ENCODE measurements at places on chromosomes 6 and 20. TPM values are rescaled to one million over a fixed set of nuclear protein-coding genes. Genes with fewer than 3 reads are reported as not detected.

DNA sequence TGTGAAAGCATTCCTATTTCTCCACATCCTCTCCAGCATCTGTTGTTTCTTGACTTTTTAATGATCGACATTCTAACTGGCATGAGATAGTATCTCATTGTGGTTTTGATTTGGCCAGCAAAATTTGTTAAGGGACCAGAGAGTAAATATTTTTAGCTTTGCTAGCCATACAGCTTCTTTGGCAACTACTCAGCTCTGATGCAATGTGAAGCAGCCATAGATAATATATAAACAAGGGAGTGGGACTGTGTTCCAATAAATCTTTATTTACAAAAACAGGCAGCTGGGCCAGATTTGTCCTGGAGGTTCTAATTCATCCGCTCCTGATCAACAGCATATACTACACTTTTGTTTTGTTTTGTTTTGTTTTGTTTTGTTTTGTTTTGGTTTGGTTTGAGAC is 202.9 kb downstream of the ZNF217 start:
- H3K36me3 ChIP-seq = no peaks in the 10 kb centered on the region
- no peak overlapping the region for H3K27ac ChIP-seq
- no peak overlapping the region for H3K4me3 ChIP-seq
- H3K27me3 ChIP-seq = no peaks in the 10 kb centered on the region

DNA sequence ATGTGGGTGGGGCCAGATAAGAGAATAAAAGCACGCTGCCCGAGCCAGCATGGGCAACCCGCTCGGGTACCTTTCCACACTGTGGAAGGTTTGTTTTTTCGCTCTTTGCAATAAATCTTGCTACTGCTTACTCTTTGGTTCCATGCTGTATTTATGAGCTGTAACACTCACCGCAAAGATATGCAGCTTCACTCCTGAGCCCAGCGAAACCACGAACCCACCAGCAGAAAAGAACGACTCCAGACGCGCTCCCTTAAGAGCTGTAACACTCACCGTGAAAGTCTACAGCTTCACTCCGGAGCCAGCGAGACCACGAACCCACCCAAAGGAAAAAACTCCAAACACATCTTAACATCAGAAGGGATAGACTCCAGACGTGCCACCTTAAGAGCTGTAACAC is 76.7 kb downstream of the TFAP2A start:
- no peak for DNase-seq
- no peaks in the 10 kb centered on the region for H3K27me3 ChIP-seq
- no peaks in the 10 kb centered on the region for H3K4me1 ChIP-seq
- H3K27ac ChIP-seq = no peak overlapping the region
- H3K4me3 ChIP-seq = no peak overlapping the region

DNA sequence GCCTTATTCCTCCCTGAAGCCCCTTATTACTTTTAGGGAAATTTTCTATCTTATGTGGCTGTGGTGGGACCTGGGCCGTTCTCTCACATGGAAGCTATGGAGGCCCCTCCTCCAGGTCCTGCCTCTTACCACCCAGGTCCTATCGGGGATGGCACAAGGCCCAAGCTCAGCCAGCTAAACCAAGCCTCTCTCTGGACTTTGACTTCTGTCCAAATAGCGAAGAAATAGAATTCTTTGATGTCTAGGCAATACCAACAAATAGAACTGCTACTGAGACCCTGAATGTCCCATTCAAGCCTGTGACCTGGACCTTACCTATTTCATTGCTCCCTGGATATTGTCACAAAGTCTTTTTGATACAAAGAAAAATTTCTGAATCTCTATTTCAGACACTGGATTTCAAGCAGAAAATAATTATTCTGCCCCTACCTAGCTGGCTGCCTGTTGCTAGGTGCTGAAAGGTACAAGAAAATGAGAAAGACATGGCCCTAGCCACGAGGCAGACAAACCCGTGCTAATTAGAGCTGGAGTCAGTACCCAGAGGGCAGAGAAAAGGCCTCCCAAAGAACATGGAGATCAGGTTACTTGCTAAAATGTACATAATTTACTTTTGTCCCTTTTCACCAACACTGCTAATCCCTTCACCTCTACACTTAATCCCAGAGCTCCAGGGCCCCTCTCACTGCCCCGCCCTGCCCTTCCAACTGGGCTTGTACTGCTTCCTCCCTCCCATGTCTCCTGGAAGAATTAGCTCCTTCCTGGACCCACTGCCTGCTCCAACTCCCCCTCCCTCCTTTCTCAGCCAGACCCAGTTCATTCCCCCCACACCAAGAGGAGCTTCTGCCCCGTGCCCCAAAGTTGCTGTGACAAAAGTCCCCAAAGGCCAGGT is 15.5 kb upstream of the NNAT start:
- H3K4me1 ChIP-seq = peaks cover 2% of the 10 kb centered on the region
- no peak overlapping the region for H3K27ac ChIP-seq
- peaks cover 10% of the 10 kb centered on the region for H3K36me3 ChIP-seq
- no peaks in the 10 kb centered on the region for H3K27me3 ChIP-seq
- H3K4me3 ChIP-seq = no peak overlapping the region
- DNase-seq = no peak

- no peak overlapping the region for H3K27ac ChIP-seq
- H3K4me3 ChIP-seq = no peak overlapping the region
- peaks cover 4% of the 10 kb centered on the region for H3K4me1 ChIP-seq
- no peak for DNase-seq
- H3K36me3 ChIP-seq = peaks cover 10% of the 10 kb centered on the region
Observed at GRCh38 chr20:5197270-5197827, 70.5 kb downstream of the CDS2 start.

GRCh38 chr6:33812669-33813068 is 8.9 kb upstream of the MLN start:
- peaks cover 58% of the 10 kb centered on the region for H3K27me3 ChIP-seq
- H3K4me1 ChIP-seq = no peaks in the 10 kb centered on the region
- H3K27ac ChIP-seq = no peak overlapping the region
- H3K4me3 ChIP-seq = no peak overlapping the region

- no peak for DNase-seq
- H3K4me3 ChIP-seq = no peak overlapping the region
- H3K27ac ChIP-seq = no peak overlapping the region
- H3K4me1 ChIP-seq = no peaks in the 10 kb centered on the region
- H3K27me3 ChIP-seq = peaks cover 28% of the 10 kb centered on the region
Observed at GRCh38 chr20:24617757-24618450, 148.5 kb downstream of the SYNDIG1 start.

DNA sequence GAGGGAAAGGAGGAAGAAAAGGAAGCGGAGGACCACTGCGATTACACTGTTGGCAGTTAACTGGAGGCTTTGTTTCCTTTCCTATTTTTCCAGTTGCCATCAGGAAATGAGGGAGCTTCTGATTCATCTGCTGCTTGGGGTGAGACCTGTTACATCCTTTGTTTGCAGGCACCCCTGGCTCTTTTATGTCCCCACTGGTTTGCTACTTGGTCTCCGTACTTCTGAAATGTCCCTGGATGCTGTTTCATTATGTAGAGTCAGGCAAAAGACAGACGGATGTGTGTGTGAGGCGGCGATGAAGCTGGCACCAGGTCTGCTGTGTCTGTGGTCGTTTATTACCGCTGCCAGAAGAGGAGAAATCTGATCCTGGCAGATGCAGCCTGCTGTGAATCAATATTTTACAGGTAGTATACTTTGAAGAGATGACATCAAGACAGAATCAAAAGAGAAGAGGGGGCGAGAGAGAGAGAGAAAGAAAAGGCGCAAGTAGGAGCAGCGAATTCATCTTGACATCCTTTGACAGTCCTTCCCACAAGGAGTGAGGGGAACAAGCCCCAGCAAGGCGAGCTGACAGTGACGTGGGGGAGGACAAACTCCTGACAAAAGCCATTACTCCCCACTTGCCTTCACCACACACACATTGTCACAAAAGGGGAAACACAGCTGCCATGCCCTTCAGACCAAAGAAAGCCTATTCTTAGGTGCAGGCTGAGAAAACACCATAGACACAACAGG is 145.9 kb upstream of the FBXL4 start:
- DNase-seq = no peak
- H3K36me3 ChIP-seq = no peaks in the 10 kb centered on the region
- H3K4me3 ChIP-seq = no peak overlapping the region
- H3K4me1 ChIP-seq = no peaks in the 10 kb centered on the region
- no peaks in the 10 kb centered on the region for H3K27me3 ChIP-seq

GRCh38 chr6:139597087-139597763 is 222.8 kb upstream of the CITED2 start:
- no peak for DNase-seq
- H3K36me3 ChIP-seq = no peaks in the 10 kb centered on the region
- no peaks in the 10 kb centered on the region for H3K27me3 ChIP-seq
- no peak overlapping the region for H3K4me3 ChIP-seq
- H3K4me1 ChIP-seq = peaks cover 12% of the 10 kb centered on the region

The TCP11 gene
- polyA plus RNA-seq = 0.30 TPM

The MMP24 gene
- 0.86 TPM for polyA plus RNA-seq

The BPIFA1 gene
- not detected for polyA plus RNA-seq

The C6orf58 gene
- polyA plus RNA-seq = not detected

The XKR7 gene
- polyA plus RNA-seq = not detected

The HACE1 gene
- polyA plus RNA-seq = 3.7 TPM

The TFAP2D gene
- not detected for polyA plus RNA-seq

All from IMR-90 (cell line).